Naive B cell (primary cell): ENCODE measurements at places on chromosomes 11 and 22.
A peak's percentile ranks its signal among the peaks of the same experiment; 100 is the strongest.

DNA sequence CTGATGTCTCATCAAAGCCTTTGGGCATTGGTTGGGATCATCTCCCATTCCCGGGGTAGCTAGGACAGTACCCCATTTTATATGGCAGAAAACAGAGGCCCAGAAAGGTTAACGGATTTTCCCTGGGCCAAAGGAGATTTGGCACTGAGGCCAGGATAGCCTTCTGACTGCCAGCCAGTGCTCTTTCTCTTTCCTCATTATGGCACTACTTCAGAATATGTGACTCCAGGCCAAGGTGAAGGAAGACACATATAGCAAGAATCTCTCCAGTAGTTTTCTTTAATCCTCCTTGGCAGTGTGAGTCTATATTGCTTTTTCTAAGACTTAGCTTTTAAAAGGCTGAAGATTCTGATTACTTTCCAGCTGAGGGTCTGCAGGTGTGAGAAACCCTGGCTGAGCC lies 94.8 kb upstream of the AMOTL1 start:
- DNase-seq, result no peak

DNA sequence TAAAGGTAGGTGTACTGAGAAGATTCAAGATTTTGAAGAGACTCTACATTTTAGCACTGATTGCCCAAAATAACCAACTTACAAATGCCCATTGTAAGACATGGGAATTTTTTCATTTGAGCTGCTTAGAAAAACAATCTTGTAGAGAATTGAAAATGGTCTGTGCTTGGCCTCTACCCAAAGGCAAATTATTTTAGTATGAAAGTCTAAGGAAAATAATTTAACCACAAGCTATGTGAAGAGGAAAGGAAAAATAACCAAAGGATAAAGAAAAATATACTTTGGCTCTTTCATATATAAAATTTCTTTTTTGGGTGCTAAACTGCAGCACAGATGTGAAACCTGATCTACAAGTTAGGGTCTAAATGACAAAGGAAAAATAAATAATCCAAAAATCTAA lies 54.9 kb downstream of the ME3 start:
- no peak for DNase-seq

- no peak for DNase-seq
Observed at GRCh38 chr11:114141863-114142580, 82.5 kb downstream of the ZBTB16 start.

DNA sequence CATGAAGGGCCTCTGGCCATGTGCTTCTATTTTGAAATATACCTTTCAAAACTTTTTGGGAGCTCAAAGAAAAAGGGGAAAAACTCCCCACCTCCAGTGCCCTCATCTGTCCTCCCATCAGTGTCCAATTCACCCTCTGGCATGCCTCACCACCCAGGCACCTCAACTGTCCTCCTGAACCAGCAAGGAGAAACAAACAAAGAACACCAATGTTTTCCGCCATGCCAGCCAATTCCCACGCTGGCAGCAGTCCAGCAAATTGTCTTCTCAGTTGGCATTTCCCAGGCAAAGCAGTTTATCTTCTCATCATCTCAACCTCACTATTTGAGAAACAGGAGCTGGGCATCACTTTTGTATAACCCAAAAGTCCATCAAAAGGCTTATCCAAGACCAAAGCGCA lies 496.9 kb downstream of the SOX6 start:
- no peak for DNase-seq

- DNase-seq, result no peak
Observed at GRCh38 chr11:85806876-85807275, 4.1 kb downstream of the SYTL2 start.

DNA sequence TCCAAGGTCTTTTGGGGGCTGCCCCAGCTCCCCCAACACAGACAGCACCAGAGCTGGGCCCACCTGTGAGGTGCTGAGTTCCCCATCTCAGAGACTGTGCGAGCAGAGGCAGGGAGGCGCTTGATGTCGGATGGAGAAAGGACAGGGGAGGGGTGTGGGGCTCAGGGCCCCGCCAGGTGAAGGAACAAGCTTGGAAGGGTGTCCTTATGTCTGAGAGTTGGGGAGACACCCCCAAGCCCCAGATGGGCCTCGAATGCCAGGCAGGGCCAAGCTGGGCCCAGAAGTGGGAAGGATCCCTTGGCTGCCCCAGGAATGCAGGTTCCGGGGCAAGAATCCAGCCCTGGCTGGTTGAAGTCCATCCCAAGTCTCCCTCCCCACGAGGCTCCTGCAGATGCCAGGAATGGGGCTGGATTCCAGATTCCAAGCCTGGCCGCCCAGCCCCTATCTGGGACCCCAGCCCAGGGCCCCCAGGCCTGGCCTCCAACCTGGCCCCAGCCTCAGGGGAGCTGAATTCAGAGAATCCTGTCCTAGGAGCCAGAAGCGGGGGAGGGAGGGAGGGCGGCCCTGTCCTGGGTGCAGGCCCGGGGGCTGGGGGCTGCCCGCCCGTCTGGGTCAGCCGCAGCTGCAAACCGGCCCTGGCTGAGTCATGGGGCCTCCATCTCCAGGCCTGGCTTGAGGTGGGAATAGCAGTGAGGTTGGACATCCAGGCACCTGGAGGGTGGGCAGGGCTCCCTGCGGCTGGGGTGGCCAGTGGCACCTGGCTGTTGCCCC lies 50.9 kb downstream of the CDKN1C start:
- no peak for DNase-seq

DNA sequence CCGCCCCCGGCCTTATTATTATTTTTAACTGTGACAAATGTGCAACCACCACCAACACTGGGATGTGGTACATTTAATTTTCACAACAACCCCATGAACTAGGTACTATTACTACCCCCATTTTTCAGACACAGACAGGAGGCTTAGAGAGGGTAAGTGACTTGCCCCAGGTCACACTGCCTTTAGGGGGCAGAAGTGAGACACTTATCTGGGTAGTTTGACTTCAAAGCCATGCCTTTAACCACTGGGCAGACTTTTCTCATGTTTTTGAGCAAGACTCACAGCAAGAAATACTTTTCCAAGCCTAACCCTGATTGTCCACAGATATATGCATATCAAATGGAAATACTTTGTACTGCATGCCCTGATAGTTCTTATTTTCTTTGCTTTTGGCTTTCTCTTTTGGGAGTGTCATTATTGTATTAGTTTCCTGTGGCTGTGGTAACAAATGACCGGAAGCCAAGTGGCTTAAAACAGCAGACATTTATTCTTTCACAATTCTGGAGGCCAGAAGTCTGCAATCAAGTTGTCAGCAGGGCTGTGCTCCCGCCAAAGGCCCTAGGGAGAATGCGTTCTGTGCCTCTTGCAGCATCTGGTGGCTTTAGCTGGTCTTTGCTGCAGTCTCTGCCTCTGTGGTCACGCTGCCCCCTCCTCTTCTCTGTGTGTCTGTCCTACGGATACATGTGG lies 110.8 kb downstream of the GRIK4 start:
- no peak for DNase-seq

GRCh38 chr11:114563077-114563476 lies 3.4 kb upstream of the NXPE1 start:
- no peak for DNase-seq

DNA sequence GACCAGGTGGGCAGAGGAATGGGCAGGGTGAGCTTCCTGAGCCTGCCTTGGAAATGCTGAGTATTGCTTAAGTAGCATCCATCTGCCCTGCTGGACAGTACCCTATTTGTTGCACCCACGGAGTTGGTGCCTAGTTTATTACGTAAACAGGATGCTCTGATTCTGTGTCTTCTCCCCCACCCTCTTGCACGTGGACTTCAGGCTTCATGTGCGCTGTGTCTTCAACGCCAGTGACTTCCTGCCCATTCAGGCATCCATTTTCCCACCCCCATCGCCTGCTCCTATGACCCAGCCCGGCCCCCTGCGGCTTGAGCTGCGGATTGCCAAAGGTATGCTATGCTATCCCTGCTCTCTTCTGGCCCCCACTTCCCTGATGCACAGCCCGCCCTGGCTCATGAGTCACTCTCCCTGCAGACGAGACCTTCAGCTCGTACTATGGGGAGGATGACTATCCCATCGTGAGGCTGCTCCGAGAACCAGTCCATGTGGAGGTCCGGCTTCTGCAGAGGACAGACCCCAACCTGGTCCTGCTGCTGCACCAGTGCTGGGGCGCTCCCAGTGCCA lies 5.7 kb downstream of the ZP1 start:
- no peak for DNase-seq

GRCh38 chr11:99432677-99433076 lies 411.9 kb downstream of the CNTN5 start:
- no peak for DNase-seq

GRCh38 chr22:49553518-49554295 lies 274.0 kb downstream of the BRD1 start:
- no peak for DNase-seq

DNA sequence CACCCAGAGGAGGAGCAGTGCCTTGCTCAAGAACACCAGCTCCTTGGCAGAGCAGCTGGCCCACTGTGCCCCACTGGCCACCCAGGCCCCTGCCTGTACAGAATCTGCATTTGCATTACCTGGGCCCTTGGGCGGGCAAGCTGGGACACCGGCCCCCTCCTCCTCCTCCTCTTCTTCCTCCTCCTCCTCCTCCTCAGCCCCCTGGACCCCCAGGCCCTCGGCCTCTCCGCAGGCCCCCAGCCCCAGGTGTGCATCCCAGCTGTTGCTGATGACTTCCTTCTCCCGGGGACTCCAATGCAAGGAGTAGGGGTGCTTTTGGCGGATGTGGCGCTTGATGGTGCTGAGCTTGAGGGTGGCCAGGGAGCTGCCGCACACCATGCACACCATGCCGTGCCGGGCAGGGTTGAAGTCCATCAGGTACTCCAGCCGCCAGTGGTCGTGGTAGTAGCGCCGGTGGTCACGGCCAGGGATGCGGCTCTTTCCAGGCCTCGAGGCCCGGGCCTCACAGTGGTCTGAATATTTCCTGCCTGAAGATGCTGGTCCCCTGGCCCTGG lies 2.8 kb downstream of the ZFTA start:
- no peak for DNase-seq

DNA sequence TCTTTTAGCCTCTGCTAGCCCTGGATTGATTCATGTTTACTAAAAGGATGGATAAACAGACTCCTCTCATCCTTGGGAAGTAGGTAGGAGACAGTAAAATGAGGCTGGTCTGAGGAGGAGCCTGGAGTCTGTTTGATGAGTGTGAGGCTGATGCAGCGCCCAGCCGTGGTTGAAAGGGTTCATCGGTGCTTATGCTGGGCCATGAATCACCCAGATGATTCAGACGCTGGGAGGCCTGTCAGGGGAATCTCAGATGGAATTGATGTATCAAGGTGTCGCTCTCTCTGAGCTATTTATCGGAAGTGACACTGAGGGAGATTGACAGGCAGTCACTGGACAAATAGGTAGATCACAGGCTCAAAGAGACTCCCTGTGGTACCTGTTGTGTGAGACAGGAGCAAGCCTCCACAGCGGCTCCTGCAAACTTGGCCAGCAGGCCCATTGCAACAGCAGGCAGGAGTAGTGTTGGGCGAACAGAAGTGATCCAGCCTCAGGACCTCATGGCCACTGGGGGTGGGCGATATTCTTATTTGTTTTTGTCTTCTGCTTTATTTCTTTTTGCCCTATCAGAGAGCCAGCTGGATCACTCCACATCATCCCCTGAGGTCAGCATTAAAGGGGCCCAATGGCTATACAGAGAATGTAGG lies 109.9 kb upstream of the CADM1 start:
- no peak for DNase-seq

DNA sequence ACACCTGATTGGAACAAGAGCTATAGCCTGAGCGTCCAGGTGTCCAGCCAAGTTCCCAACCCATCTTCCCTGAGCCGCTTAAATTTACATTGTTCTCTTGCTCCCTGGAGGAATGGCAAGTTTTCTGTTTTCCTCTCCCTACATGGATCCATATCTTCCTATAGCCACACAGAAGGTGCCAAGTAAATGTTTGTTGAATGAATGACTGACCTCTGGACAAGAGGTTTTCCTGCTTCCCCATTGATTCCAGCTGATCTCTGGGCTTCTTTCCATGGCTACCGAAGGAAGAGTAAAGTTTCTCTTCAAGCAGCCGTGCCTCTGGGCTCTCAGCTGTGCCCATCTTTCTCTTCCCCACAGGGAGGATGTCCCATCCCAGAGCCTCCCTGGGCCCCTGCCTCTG lies 107.5 kb downstream of the MICAL2 start:
- no peak for DNase-seq

DNA sequence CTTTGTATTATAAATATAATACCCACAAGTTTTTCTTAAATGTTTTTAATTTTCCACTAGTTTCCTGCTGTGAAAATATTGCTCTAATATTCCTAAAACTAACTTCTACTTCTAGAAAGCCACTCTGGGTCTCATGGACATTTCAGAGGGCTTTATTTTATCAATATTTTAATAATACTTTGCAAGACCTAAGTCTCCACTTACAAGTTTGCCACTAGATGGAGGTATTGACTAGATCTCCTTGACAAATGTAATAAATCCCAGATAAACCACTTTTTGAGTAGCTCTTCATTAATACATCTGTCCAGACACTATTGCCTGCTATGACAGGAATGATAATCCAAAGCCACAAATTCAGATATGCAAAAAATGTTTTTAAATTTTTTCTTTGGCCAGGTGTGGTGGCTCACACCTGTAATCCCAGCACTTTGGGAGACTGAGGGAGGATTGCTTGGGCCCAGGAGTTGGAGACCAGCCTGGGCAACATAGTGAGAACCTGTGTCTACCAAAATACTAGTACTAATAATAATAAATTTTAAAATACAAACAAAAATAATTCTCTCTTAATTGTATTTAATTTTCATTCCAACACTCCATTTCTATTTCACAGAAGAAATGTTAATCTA lies 3.5 kb upstream of the ACAT1 start:
- peak; percentile 12 for DNase-seq

- no peak for DNase-seq
Observed at GRCh38 chr22:50031189-50032091, 18.9 kb upstream of the IL17REL start.

DNA sequence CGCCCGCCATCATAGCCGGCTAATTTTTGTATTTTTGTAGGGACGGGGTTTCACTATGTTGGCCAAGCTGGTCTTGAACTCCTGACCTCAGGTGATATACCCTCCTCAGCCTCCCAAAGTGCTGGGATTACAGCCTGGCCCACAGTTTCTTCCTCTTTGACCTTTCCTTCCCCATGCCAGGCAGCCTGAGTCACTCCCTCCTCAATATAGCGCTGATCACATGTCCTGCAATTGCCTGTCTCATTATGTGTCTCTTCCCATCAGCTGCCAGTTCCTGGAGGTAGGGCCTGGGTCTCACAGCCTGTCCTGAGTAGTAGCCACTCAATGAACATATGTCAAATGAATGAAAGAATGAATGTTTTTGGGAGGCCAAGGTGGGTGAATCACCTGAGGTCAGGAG lies 43.0 kb upstream of the CCDC134 start:
- no peak for DNase-seq
